Activated naive CD8-positive, alpha-beta T cell treated with anti-CD3 and anti-CD28 coated beads, Interleukin-2, amount 50 U/mL, for 24 hours (primary cell): ENCODE measurements at places on chromosomes 7 and 10.
A peak's percentile ranks its signal among the peaks of the same experiment; 100 is the strongest.

DNA sequence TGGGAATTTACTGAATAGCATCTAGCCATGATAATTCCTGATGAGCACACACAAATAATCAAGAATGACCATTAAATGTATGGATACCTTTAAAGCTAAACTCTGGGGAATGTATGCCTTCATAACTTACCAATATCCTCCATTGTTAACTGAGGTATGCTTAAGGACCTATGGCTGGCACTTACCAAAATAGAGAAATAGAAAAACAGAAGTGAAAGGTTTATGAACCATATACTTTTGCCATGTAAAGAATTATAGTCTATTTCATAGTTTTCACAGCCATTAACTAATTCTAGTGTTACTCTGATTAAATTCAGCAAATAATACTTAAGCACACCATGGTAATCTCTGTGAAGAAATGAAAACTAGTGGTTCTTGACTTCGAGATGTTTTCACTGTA is 1360.6 kb upstream of the LRRTM3 start:
- no peak for DNase-seq

DNA sequence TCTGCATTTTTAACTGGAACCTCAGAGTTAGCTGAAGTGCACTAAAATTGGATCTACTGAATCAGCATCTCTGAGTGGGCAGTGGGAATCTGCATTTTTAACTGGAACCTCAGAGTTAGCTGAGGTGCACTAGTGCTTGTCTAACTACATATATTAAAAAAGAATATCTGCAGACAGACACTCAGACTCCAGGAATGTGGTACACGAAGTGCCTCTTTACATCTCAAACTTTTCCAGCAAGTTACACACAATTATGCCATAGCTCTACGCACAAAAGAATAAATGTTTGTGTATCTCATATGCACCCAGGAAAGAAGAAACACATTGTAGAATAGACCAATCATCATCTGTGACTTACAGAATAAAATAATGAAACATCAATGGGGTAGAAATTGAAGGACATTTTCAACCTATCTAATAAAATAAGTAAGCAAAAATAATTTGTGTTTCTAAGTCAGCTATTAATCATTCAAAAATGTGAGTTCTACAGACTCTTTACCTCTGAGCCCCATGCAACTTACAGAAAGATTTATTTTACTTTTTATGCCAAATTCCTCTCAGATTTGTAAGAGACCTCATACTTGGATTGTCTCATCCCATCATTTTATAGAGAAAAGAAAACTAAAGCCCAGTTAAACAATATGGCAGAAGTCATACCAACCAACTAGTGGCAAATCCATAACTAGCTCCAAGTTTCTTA is 28.3 kb downstream of the PPP1R3A start:
- no peak for DNase-seq

DNA sequence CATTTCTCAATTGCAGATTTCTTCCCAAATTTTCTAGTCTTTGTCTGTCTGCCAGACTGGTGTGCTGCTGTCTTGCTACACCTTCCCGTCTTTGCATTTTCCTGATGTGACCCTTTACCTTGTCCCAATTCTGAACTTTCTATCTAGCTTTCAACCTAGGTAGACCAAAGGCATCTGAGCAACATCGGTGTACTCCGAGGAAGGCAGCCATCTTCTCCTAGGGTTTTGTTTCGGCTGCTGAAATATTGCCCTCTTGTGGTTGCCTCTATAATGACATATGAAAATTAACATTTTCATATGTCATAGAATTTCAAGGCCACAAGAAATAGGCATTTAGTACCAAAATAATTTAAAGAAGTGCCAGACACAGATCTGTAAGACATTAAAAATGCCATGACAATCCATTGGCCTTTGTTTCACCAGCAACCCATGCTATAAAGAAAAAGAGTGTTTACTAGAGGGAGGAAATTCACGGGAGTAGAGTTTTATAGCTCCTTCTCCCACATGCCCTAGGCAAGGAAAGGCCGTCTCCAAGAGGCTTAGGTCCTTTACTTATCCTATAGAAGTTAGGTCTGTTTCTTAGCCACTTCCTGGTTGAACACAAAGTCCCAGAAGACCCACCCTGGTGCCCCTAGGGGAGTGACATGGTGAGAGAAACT is 23.4 kb downstream of the OR9A2 start:
- DNase-seq, result no peak

DNA sequence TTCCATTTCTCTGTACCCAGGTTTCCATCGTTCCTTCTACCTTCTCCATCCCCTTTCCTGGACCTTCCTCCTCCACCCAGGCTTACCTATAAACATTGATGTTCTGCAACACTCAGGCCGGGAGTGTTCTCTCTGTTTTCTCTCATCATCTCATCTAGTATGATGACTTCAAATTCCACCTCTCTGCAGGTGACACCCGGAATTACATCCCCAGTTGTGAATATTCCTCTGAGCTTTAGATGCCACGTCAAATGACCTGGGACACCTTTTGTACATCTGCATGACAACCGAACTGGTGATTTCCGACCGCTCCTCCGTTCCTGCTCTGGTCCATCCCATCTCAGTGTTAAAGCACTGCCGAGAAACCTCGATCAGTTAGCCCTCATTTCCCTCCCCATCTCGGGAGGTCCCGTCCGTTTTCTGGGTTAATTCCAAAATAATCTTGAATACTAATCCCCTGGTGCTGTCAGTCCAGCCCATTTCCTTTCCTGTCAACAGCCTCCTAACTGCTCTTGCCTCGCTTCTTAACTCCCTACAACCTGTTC is 76.7 kb upstream of the SAMD8 start:
- no peak for DNase-seq

DNA sequence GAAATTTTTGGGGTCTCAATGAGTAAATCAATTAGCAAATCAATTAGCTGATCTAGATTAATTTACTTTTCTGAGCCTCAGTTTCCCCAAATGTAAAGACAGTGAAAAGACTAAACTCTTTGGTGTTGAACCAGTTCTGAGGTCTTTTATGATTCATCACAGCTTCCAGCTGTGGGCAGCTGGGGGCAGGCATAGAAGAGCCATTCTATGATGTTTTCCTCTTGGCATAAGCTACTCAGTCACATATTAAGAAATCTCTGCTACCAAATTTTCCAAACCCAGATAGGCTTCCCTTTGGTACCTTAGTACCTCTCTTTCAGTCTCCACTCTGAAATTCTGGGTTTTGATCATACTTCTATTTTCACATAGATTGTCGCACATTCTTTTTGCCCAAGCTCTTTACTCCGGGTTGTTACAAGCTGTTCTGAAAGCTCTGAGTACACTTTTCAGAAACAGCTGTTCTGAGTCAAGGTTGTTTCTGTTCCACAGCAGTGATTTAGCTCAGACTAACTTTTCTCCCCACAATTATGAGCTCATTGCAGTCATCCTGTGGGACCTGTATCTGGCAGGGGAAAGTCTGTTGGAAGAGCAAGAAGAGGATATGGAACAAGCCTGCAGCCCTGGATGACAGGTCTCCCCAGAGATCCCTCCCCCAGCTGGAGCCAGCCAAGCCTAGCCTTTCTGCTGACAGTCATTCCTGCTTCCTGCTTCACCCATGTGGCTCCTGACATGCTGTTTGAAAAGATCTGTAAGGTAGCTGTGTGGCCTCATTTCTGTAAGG is 599.6 kb upstream of the GHITM start:
- no peak for DNase-seq

- DNase-seq, result no peak
Observed at GRCh38 chr7:140000666-140001268, 62.0 kb downstream of the PARP12 start.

- no peak for DNase-seq
Observed at GRCh38 chr7:93757426-93757825, 133.1 kb downstream of the TFPI2 start.

DNA sequence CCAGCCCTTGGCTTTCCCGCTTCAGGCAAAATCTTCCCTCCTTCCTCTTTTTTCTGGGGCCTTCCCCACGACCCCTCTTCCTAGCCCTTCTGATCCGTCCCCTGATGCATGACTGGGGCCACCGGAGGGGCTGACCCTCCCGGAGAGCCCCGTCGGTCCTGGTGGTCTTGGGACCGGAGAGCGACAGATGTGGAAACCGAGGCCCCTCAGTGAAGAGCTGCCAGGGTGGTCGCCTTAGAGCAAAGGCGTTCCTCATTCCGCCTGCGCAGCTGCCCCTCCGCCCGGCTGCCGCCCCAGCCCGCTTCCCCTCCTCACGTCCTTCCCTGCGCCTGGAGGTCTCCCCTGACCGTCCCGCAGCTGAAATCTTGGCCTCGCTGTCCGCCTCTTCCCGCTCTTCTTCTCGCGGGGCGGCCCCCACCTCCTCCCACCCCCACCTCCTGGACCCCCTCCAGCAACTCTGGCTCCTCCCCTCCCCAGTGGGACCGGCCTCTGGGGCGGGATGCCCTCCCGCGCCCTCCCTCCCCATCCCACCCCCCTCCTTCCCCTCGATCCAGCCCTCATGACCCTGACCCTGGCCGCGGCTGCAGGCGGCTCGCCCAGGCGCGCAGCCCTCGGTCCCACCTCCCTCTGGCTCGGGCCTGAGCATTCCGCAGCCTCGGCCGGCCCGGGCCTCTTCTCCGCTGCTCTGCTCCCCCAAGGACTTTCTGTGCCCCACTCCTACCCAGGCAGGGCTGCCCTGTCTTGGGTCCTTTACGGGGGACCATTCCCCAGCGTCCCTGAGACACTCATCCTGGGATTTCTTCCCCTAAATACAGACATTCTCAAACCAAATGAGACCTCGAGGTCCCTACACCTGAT is at the start of gene RARRES2:
Gene RARRES2 (minus strand): TSS at position 367 of the 858 bp plus-strand sequence. CDS start 1,020 bp downstream, outside the sequence.
- DNase-seq, result no peak

DNA sequence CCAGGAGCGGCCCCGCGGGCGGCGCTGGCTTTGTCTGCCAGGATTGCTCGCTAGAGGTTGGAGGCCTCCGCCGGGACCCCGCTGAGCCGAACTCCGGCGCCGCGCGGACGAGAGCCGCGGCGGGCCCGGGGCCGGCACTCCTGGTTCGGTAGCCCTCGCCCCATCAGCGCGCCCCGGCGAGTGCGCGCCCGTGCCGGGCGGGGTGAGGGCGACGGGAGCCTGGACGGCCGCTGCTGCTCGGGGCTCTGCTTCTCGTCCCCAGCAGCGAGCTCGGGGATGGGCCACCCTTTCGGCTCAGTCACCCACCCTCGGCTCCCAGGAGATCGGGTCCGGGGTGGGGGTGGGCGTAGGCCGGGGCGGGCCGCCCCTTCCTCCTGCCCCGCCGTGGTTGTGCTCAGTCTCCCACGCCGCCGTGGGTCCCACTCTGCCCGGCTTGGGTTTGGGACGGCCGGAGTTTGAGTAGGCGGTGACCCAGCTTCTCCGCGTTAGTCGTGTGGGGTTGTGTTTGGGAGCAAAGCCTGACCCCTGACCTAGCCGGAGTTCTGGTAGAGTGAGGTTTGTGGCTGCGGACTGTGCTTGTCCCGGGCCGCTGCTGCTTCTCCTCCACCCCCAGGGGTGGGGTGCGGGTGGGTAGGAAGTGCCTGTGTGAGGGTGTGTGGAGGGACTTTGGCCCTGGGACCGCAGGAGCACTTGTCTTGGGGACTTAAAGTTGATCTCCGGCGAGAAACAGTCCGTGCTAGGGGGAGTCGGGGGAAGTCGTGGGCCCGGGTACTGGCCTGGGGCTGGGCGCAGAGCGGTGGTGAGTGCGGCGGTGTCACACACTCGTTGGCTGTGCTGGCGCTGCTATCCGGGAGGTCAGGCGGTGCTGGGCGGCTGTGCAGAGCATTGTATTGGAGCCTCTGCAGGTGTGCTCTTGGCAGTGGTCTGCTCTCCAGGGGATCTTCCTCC is 677 bp downstream of the TSPAN14 start:
- peak; percentile 40 for DNase-seq

- peak; percentile 56 for DNase-seq
Observed at GRCh38 chr10:73810735-73811465, 498 bp downstream of the NDST2 start.

DNA sequence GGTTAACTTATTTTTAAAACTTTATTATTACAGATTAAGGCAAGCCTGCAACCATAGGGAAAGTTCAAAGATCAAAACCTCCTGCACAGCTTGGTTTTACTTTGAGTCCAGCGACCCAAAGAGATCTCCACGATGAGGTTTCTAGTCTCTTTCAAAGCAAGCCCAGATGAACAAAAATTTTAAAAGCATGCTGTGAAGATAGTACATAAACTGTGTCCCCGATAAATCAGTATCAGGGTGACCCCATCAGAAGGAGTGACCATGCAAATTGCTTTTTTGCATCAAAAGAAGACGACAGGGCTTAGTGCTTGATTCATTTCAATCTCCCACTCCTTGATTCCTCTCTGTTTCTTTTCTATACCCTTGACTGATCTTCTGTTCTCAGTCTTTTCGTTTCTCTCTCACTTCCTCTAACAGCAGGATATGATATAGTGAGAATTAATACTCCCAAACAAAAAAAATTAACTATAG is 16.0 kb upstream of the DNTT start:
- no peak for DNase-seq
